Putamen (tissue), 1 donor: ENCODE measurements at places on chromosomes 7 and 10.

GRCh38 chr7:34096198-34096651 lies 190.9 kb downstream of the BMPER start:
- DNase-seq = no peak

DNA sequence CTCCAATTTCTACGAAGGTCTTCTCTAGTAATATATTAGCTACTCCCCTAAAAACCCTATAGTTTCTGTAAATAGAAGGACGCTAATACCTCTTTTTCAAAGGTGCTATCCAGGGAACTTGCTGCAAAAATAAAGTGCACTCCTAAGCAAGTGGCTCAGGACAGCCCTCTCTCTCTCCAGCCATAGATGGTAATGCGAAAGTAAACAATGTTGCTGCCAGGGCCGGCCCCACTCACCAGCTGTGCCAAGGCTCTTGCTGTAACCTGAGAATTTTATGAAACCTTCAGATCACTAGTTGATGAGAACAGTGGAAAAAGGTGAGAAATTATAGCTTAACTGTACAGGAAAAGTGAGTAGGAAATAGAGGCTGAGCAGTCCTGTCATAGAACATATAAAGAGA lies 10.9 kb upstream of the TAS2R39 start:
- DNase-seq = no peak

DNA sequence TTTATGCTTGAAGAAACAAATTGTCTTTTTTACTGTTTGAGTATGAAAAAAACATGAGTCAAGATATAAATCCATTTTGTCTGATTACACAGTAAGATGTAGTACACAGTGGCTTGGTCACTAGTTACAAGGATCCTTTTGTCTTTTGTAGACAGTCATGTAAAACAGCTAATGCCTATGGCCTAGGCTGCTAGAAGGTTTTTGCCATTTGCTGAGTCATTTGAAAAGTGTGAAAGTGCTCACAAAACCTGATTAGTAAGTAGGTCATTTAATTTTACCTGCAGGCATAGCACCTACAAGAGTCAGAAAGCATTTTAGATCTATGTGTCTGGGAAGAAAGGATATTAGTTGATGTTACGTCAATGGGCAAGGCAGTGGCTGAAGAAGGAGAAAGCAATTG lies 819.4 kb downstream of the MAGI2 start:
- DNase-seq = peak; percentile 63

- DNase-seq = no peak
Observed at GRCh38 chr10:100847440-100847839, 65.3 kb upstream of the SLF2 start.

GRCh38 chr7:139367438-139368155 lies 7.9 kb downstream of the LUC7L2 start:
- no peak for DNase-seq

GRCh38 chr7:99204078-99204477 lies 3.8 kb downstream of the KPNA7 start:
- no peak for DNase-seq

GRCh38 chr7:33261585-33261984 lies 132.2 kb downstream of the BBS9 start:
- DNase-seq = no peak

- peak; percentile 80 for DNase-seq
Observed at GRCh38 chr10:79059859-79060379, 8.8 kb upstream of the ZMIZ1 start.

GRCh38 chr7:27167916-27168264 lies 2.6 kb upstream of the HOXA9 start:
- no peak for DNase-seq

- no peak for DNase-seq
Observed at GRCh38 chr10:110207805-110208613, 604 bp downstream of the MXI1 start.

- DNase-seq = no peak
Observed at GRCh38 chr10:81733542-81733941, 141.5 kb upstream of the NRG3 start.

GRCh38 chr7:117092785-117093184 lies 139.5 kb downstream of the ST7 start:
- DNase-seq = no peak

GRCh38 chr10:79376078-79376628 lies 28.9 kb downstream of the PPIF start:
- DNase-seq = no peak

DNA sequence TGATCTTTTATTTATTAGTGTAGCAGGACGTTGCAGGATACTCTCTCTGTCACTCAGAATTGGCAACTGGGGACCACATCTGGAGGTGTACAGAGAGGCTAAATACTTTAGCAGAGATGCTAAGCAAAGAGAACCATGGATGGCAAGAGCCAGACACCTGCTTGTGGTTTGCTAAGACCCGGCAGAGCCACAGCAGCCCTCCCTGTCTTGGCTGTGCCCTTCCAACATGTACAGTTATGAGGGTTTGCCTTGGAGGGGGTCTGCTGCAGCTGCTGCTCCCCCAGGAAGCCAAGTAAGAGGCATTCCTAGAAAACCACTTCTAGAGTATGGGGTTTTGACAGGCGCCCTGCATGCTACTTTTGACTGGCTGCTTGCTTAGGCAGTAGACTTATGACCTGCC lies 5.1 kb downstream of the NPVF start:
- no peak for DNase-seq

DNA sequence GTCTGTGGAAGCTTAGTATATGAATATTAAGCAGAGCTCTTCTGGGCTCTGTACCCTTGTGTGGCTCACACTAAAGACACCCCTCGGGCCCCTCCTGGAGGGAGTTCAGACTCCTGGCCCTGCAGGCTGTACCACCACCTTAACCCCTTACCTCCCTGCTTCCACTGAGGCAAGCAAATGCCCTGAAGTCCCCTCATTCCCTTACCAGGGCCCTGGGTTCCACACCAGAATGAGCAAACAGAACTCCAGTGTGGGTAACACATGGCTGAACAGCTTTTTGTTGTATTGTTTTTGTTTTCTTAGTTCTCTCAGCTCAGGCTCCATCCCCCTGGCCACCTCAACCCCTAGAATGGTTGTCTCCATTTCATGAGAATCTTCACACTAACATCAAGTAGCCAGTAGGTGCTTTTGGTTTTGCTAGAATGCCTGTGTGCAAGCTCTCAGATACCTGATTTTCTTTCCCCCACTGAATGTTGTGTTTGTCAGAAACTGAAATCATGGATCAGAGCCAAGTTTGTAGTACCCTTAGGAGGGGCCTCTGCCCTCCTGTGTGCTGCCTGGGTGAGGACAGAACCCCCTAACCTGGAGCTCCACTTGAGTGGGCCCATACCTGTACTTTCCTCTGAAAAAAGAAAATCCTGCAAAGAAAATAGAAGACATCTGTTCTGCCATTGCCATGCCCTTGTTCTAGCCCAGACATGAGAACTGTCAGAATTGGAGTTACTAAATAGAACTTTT lies 2.8 kb upstream of the WAPL start:
- no peak for DNase-seq

DNA sequence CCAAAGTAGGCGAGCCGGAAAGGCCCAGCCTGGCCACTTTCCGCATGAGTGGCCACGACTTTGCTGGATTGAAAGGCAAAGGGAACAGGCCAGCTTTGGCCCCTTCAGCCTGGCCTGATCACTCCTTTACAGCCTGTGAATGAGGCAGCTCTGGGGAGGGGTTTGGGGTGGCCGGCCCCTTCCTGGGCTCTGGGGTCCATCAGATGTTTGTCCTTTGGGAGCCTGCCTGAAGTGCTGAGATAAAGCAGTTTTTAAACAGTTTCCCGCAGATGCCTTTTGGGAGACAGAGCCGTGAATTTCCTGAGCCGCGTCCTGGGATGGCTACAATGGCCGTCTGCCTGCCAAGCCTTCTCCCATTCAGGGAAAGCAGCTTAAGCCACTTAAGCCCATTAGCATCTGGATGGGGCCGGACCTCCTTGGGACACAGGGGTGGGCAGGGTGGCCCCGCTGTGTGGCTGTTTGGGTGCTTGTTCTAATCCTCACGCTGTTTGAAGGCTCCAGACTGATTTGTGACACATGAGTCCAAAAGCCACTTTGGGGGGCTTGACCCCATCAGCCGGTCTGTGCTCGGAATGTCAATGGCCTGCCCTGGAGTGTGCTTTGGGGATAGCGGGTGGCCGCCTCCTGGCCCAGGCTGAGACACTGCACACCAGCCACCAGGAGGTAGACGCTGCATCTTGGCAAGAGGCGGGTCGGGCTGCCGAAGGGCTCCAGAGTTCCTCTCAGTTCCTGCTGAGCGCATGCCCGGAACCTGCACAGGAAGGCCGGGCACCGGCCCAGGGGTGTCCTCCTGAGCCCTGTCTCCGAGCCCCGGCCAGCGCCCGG lies 38.9 kb downstream of the NKX6-2 start:
- DNase-seq = no peak

- no peak for DNase-seq
Observed at GRCh38 chr7:26409661-26410547, 118.2 kb downstream of the SNX10 start.

DNA sequence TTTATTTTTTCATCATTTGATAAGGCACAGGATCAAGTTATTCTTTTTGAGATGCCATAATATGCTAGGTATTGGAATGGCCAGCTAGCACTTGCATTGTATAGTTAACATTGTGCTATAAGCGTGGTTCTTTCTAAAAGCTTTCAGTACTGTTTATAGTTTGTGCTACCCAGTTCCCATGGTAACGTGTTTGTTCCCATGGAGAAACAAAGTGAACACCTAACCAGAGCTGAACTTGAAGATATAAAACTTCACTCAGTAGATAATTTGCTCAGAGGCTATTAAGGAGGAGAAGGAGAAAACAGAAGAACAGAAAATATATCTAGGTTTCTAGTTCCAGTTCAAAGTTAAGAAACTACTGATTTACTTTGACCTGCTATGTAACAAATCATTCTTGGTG lies 23.6 kb upstream of the ITGB8 start:
- DNase-seq = no peak

- DNase-seq = no peak
Observed at GRCh38 chr10:102157224-102157623, 5.0 kb downstream of the NOLC1 start.

GRCh38 chr10:120794390-120794789 lies 56.8 kb upstream of the WDR11 start:
- DNase-seq = no peak

DNA sequence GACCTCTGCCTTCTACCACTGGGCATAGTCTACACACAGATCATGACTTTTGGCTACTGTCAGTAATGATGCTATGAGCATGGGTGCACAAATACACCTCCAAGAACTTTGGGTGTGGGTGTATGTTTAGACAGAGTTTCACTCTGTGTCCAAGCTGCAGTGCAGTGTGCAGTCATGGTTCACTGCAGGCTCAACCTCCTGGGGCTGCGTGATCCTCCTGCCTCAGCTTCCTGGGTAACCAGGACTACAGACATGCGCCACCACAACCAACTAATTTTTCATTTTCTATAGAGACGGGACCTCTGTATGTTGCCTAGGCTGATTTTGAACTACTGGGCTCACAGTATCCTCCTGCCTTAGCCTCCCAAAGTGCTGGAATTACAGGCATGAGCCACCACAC lies 194.4 kb downstream of the NSUN6 start:
- DNase-seq = no peak

DNA sequence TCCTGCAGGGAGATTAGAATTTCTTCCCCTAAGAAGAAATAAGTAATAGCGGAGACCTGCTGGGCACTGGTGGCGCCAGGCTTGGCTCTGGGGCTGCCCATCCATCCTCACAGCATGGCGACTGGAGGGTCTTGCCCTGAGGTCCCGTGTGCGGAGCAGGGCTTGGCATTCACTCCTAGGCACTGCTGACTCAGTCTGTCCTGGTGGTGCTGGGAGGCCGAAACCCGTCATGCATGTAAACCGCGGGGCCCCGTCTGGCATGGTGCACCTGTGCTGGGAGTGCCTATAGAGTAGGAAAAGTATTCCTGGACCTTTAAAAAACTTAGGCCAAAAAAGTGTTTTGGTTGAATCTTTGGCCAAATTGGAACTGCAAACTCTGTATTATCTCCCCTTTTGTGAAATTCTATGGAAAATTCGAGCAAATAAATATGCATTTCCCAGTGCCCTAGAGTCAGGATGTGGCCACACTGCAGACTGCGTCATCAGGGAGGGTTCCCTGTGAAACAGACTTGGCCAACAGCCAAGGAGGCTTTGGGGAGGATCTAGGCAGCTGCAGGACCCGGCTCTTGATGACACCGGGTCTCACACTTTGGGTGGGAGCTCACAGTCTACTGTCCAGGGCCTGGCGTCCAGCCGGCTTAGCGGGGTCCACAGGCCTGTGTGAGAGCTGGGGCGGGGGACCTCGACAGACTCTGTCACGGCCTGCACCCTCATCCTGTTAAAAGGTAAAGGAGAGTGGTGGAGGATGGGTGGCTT lies 122.3 kb downstream of the VIPR2 start:
- no peak for DNase-seq

GRCh38 chr7:120539321-120539720 lies 266.3 kb downstream of the KCND2 start:
- no peak for DNase-seq

DNA sequence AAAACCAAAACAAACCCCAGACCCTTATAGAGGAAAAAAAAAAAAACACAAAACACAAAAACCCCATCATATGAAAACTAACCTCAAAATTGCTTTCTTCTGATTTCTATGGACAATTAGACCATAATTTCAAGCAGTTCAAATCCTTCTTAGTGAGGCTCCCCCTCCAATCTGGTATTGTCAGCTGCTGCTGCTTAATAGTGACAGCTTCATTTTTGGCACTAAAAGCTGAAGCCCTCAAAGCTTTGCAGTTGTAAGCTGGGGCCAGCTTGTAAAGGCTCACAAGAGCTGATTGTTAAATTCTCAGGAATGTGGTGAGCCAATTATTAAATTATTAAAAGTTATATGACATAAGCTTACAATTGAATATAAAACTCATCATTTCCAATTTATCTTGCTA lies 21.9 kb downstream of the ATXN7L1 start:
- no peak for DNase-seq

GRCh38 chr7:99177165-99177564 lies 30.8 kb downstream of the KPNA7 start:
- DNase-seq = no peak

- DNase-seq = no peak
Observed at GRCh38 chr10:13815756-13816155, 229.0 kb downstream of the PRPF18 start.

DNA sequence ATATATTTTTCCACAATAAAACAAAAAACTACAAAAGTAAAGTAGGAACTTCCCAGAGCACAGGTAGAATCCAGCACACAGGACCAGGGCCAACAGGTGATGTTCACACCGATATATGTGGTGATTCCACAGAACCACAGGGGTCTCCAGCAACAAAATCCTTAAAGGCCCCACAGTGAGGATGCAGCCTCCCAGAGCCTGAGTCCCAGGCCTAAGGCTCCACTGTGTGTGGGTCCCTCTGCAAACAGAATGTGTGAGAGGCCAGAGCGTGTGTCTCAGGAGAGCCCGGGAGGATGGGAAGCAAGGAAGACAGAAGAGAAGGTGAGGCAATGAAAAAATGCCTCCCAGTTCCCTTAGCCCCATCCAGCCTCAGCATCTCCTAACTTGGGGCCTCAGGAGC lies 173.9 kb downstream of the GRID1 start:
- no peak for DNase-seq

GRCh38 chr7:155220903-155221302 lies 76.8 kb upstream of the INSIG1 start:
- no peak for DNase-seq
